ENCODE measurements at places on chromosomes 7 and 10. TPM values are rescaled to one million over a fixed set of nuclear protein-coding genes. Genes with fewer than 3 reads are reported as not detected.

CH25H gene
- 0.24 TPM for total RNA-seq

AS3MT gene
- total RNA-seq: 14.2 TPM

FAM221A gene
- total RNA-seq: 3.7 TPM

CDCA7L gene
- total RNA-seq: 33.6 TPM

AKR1E2 gene
- total RNA-seq: 10.6 TPM

WNT8B gene
- total RNA-seq: not detected

SLC26A5 gene
- not detected for total RNA-seq

DNA sequence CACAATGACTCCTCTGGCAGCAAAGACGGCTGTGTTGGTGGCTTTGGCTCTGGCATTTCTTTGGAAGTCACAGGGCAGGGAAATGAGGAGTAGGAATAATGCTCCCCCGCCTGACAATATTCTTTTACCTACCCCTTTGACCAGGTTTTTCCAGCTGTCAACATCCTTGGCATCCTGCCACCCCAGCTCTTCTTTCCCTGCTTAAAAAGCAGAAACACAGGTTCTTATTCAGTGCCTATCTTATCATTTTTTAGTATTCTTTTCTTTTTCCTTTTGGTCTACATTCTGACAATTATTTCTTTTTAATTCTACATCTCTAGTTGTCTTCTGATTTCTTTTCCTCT, 97.7 kb downstream of the CREB5 start:
- no peak for DNase-seq

DNA sequence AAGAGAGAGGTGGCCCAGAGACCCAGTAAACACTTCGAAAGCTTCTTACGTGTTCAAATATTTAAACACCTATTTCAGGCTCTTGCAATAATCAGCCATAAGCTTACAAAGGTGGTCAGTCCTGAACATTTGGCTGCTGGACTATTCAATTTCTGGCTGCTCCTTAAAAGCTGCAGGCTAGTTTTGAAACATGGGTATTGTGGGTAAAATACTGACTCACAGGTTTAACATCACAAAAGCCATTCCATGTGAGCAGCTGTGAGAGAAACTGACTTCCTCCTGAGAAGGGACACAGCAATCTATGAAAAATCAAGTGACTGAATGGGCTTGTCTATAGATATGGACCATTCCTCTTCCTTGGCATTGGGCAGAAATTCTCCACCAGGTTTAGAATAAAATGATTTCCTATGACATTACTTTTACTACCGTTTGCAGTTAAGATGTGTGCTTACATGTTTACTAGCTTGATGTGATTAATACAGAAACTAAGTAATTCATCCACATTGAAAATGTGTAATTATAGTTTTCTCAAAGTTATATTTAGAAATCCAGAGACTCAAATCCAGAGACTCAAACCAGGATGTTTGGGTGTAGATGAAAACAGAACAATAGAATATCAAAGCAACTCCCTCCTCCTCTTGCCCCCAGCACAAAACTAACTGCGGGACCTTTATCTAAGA, 252.3 kb downstream of the GATA3 start:
- DNase-seq: no peak

- peak; percentile 61 for DNase-seq
Observed at GRCh38 chr10:124917428-124918190, 24.3 kb upstream of the ZRANB1 start.

GRCh38 chr7:47497367-47498096, 84.4 kb downstream of the TNS3 start:
- no peak for DNase-seq

GRCh38 chr7:11077816-11078215, 104.1 kb downstream of the PHF14 start:
- DNase-seq: no peak

DNA sequence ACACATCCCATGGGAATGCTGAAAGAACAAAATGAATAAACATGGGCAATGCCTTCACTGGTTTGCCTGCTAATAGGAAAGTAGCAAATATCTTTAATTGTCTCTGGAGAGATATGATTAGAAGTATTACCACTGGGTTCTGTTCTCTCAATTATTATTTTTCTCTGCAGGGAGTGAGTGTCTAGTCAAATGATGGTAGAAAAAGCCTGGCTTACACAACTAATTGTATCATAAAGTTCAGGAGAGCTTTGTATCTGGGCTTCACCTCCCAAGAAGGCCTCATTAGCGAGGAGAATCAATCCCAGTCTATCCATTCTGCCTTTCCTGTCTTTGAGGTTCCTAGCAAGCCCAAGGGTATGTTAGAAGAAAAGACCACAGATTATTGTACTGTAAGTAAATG, at the start of gene OR2A14:
Gene OR2A14 (plus strand): TSS at position 301 of the 400 bp plus-strand sequence. CDS start 5,937 bp downstream, outside the sequence.
- DNase-seq: no peak

- DNase-seq: no peak
Observed at GRCh38 chr7:51569581-51569980, 253.0 kb upstream of the COBL start.

DNA sequence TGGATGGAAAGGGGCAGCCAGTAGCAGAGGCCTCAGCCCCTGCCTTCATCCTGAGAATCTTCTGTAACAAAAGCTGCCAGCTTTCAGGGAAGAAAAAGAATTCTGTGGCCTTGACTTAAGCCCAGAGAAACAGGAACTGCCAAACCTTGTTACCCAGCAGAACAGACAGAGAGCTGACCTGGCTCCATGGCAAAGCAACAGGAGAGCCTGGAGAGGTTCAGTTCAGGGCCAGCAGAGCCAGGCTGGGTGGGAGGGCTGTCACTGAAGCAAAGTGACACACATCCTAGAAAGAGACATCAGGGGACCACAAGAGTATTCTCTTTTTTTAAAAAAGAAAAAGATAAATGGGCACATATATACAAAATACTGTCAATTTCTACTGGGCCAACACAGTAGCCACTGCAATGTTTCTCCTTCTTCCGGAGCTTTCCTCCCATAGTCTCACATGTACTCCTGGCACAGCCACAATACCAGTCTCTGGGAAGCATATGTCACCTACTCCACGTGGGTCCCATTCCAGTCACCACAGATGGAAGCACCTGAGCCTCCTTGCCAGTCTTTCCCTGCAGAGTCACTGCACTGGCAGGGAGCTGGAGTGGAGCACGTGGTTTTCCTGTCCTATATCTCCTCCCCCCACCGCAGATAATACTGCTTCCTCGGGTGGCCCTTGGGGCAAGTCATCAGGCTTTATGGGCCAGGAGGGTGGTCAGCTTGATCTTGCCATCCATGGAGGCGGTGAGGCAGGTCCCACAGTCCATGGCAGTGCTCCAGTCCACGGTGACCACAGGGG, 15.2 kb upstream of the CYREN start:
- DNase-seq: no peak

DNA sequence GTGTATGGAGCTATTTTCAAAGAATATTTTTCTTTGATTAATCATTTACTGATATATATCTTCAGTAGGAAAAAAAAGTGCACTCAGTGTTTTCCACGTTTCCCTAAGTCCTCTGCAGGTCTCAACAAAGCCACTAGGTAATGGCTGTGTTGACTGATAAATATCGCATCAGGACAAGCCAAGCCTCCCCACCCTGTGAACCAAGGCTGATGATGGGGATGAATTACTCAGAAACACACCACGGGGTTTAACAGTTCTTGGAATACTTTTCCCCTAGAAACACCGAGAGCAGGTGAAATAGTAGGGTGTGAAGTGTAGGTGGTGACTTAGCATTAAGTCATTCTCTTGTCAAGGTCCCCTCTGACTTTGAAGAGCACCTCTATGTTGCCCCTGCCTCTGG, 423.5 kb upstream of the IGFBP3 start:
- no peak for DNase-seq

GRCh38 chr10:119449760-119450461, 92.6 kb downstream of the RGS10 start:
- peak; percentile 85 for DNase-seq

DNA sequence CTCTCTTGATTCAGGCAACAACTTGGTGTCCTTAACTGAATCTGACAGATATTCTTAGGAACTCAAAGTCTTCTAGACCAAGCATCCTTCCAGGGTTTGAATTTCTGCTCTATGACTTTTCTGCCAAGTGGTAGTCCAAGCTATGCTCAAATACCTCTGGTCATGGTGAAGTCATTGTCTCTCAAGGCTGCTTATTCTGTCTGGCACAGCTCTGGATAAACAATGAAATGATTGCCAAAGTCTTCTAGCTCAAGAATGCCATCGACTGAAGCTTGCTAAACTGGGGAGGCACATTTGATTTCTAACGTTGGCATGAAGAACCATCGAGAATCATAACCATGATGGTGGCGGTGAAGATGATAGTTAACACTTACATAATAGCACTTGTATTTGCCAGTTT, 116.2 kb upstream of the MKX start:
- DNase-seq: no peak

GRCh38 chr10:36725581-36726520, 399.5 kb upstream of the ANKRD30A start:
- DNase-seq: peak; percentile 66
